NCI-H2081 treated with DMSO at 0.1 percent for 48 hours (cell line): ENCODE measurements at places on chromosomes 2 and 18.

GRCh38 chr2:240636563-240637115 lies 11.4 kb downstream of the GPR35 start:
- DNase-seq = no peak

DNA sequence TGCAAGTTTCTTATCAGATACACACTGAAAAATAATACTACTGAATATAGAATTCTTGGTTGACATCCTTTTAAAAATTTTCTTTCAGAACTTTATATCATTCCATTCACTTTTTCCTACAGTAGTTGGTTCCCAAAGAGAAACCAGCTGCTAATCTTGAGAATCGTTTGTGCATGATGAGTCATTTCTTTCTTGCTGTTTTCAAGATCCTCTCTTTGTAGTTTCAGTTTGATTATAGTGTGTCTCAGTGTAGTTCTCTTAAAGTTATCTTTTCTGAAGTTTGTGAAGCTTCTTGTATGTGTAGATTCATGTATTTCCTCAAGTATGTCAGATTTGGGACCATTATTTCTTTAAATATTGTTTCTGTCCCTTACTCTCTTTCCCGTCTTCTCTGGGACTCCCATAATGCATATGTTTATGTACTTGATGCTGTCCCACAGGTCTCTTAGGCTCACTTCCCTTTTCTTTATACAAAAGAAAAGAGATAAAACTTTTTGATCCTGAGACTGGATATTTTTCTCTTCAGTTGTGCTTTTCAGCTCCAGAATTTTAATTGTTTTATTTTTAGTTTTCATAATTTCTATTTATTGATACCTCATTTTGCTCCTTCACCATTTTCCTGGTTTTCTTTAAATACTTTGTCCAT lies 801.0 kb downstream of the TDRD15 start:
- DNase-seq = no peak

- DNase-seq = no peak
Observed at GRCh38 chr18:50694147-50694546, 125.7 kb downstream of the MRO start.

GRCh38 chr2:55839182-55839819 lies 84.3 kb downstream of the EFEMP1 start:
- peak; percentile 73 for DNase-seq

DNA sequence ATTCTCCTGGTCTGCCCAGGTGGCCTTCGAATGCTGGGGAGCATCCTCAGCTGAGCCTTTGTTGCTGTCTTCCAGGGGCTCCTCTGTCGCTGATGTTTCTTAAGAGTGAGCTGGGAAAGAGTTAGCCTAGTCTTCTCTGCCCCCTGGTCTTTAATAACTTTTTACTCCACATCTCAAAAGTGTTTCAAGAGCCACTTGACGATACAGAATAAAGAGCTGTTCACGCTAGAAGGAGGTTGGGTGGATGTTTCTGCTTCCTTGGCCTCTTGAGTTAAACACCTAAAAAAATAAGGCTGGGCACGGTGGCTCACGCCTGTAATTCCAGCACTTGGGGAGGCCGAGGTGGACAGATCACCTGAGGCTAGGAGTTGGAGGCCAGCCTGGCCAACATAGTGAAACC lies 2.8 kb upstream of the BUB1 start:
- no peak for DNase-seq

DNA sequence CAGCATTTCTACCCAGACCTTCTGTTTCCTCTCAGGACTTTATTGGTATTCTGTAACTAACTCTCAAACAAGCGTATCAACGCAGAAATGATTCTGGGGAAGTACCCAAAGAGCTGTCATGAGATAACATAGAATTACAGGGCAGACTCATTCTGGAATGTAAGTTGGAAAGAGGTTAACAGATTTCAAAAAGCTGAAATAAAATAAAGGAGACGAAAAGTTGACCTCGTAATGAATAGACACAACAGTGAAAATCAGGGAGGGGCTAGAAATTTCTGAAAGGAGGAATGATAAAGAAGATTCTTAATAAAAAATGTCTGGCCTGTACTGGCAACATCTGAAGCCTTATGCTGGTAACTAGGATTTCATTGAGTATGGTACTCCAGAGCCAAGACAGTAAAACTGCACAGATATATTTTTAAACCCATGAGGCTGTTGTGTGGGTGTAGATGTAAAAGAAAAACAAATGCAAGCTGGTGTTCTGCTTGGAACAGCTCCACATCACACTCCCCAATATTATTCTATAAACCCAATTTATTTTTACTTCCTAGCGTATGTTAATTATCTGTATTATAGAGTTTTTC lies 23.9 kb downstream of the RBMS1 start:
- DNase-seq = no peak

DNA sequence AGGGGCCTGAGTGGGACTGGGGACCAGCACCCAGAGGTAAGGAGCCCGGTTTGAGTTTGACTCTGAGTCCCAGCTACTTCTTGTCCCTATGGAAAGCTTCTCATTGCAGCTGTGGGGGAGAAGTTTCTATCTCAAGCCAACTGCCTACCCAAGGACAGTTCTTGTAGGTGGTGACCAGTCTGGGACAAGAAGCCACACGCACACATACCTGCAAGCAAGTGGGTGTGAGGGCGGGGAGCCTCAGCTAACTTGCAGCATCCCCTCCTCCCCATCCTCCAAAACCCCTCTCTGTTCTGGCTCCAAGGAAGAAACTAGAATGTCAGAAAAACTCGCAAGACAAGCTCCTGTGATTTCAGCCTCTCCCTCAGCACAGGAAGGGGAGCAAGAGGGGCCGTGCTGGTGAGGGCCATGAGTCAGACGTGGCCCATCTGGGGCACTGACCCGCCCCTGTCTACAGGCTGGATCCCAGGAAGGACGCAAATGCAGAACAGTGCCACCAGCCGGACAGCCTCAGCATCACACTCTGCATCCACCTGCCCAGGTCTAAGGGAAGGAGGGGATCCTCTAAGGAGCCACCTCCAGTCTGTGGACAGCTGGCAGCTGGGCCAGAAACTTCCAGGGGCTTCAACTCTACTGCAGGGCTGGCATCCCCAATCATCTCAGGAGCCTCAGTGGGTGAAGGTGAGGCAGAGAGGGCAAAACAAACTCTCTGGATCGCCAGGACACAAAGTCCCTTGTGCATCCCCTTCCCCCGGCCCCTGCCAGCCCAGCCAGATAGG lies 103.4 kb downstream of the TNS1 start:
- DNase-seq = no peak
